ENCODE measurements at places on chromosomes 11 and 22. TPM values are rescaled to one million over a fixed set of nuclear protein-coding genes. Genes with fewer than 3 reads are reported as not detected.

Gene PDGFD
- 29.6 TPM for total RNA-seq

Gene UBXN1
- 71.9 TPM for total RNA-seq

Gene SPA17
- 6.3 TPM for total RNA-seq

Gene ALX4
- not detected for total RNA-seq
